ENCODE measurements at places on chromosomes 12 and 14. TPM values are rescaled to one million over a fixed set of nuclear protein-coding genes. Genes with fewer than 3 reads are reported as not detected.

- no peak for DNase-seq
These were observed 94.1 kb downstream of the PLCZ1 start for GRCh38 chr12:18643681-18644080.

DNA sequence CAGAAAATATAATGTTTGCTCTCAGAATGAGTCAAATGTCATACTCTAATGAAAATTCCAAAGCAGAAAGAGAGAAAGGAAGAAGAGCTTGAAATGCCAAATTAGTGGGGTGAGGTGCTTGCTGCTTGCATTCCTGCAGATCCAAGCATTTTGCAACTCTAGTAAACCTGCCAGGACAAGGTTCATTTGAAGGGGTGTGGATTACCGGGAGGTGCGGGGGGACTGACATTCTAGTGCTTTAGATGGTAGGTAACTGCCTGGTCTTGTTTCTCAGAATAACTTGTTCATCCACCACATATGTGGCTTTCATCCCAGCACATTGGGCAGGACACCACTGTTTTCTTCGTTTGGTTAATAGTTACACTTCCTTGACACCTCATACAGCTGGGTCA is 144.4 kb downstream of the AKAP6 start:
- no peak for DNase-seq

- DNase-seq = no peak
These were observed 299.6 kb downstream of the EMP1 start for GRCh38 chr12:13496111-13496510.

- no peak for DNase-seq
These were observed 5.0 kb downstream of the MYO1A start for GRCh38 chr12:57044889-57045288.

- DNase-seq = no peak
These were observed 42.9 kb upstream of the FAM222A start for GRCh38 chr12:109670731-109671130.

FGF23 gene
- not detected for total RNA-seq

Data from spinal cord (tissue), 10 donors.